ENCODE measurements at places on chromosomes 16 and 17. TPM values are rescaled to one million over a fixed set of nuclear protein-coding genes. Genes with fewer than 3 reads are reported as not detected.

Gene IRF8
- total RNA-seq: 0.17 TPM

Gene B4GALNT2
- 0.94 TPM for total RNA-seq

Gene STAT5B
- total RNA-seq: 16.0 TPM

Gene ZNF423
- 0.22 TPM for total RNA-seq

Gene TPSD1
- total RNA-seq: not detected

Gene TEKT5
- not detected for total RNA-seq

Gene ACSM5
- total RNA-seq: 0.12 TPM

Gene HID1
- 9.0 TPM for total RNA-seq

Gene HAS3
- 16.4 TPM for total RNA-seq

Gene EVI2B
- total RNA-seq: not detected

Gene ABCC11
- not detected for total RNA-seq

Gene CCL8
- not detected for total RNA-seq

Gene GUCY2D
- not detected for total RNA-seq

Gene FBF1
- total RNA-seq: 5.5 TPM

Gene MYCBPAP
- 0.58 TPM for total RNA-seq

Gene TP53TG3B
- total RNA-seq: not detected

Gene CRYBA1
- not detected for total RNA-seq

Gene DPEP2
- not detected for total RNA-seq

Gene CCL5
- total RNA-seq: not detected

Gene CA5A
- total RNA-seq: not detected

Gene OR3A3
- not detected for total RNA-seq

Gene KLHL10
- not detected for total RNA-seq

Gene ADAD2
- total RNA-seq: not detected

Gene TLCD1
- 14.5 TPM for total RNA-seq

Gene CCL11
- total RNA-seq: not detected

Gene MYH11
- total RNA-seq: not detected

Gene ACSM2A
- total RNA-seq: not detected

Gene KCNJ2
- total RNA-seq: 0.22 TPM

Gene TBC1D28
- total RNA-seq: not detected

Gene SNX20
- total RNA-seq: not detected

Gene BICDL2
- total RNA-seq: 4.6 TPM

Gene KRTAP4-1
- not detected for total RNA-seq

Gene BAHCC1
- total RNA-seq: 4.8 TPM

Gene PLA2G10
- 0.22 TPM for total RNA-seq

Gene WNT9B
- not detected for total RNA-seq

Gene FNDC8
- not detected for total RNA-seq
